ENCODE measurements at places on chromosomes 12 and 14.

GRCh38 chr12:86917121-86917520 lies 660.9 kb upstream of the MGAT4C start:
- no peak for DNase-seq

- no peak for DNase-seq
Measured at GRCh38 chr12:570921-571794, 92.1 kb downstream of the NINJ2 start.

- no peak for DNase-seq
Measured at GRCh38 chr12:51131745-51132521, 41.0 kb downstream of the TFCP2 start.

GRCh38 chr14:87233806-87234384 lies 759.1 kb downstream of the GALC start:
- DNase-seq: no peak

DNA sequence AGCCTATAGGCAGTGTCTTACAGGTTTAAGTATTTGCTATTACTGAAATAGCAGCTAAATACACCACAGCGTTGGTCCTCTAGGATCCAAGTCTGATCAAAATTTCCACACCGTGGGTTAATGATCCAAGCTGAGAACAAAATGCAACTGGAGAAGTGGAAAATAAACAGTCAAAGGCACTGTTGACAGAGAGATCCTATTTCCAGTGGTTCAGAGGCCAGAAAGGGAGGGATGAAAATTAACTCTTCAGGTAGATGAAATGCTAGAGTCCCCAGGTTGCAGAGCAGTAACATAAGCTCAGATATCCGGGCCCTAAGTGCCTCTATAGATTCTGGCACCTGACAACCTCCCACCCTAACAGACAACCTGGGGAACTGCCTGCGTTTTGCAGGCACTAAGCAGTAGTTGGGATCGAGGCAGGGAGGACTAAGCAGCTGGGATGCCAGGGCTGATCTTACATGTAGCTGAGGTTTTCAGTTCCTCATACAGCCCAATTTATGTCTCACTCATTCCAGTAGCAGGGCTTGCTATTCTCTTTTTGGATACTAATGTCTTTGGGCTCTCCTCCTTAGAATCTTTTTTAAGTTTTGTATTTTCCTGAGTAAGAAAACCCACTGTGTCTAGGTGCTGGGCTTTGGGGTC lies 42.7 kb upstream of the CRACR2A start:
- DNase-seq: peak; percentile 85

DNA sequence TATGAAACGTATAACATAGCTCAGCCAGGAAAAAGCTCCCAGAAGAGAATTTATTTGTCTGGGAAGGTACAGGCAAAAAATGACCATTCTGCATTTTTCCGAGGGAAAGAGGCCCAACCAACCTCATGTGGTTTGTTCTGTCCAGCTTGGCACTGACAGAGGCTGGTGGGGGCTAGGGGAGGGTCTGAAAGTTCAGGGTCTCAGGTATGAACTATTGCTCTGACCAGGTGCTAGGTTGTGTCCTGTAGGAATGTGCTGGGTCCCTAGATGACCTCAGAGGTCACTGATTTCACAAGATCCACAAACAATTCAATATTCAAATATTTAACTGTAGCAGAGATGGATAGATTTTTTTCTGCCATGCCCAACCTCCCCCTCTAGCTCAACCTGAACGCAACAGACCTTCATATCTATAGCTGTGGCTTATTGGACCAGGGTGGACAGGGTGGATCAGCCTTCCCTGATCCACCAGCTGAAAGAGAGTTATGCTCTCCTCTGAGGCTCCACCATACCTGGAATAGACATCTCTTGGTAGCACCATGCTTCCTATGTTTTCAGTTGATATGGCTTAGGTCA lies 32.9 kb upstream of the IFT81 start:
- no peak for DNase-seq

DNA sequence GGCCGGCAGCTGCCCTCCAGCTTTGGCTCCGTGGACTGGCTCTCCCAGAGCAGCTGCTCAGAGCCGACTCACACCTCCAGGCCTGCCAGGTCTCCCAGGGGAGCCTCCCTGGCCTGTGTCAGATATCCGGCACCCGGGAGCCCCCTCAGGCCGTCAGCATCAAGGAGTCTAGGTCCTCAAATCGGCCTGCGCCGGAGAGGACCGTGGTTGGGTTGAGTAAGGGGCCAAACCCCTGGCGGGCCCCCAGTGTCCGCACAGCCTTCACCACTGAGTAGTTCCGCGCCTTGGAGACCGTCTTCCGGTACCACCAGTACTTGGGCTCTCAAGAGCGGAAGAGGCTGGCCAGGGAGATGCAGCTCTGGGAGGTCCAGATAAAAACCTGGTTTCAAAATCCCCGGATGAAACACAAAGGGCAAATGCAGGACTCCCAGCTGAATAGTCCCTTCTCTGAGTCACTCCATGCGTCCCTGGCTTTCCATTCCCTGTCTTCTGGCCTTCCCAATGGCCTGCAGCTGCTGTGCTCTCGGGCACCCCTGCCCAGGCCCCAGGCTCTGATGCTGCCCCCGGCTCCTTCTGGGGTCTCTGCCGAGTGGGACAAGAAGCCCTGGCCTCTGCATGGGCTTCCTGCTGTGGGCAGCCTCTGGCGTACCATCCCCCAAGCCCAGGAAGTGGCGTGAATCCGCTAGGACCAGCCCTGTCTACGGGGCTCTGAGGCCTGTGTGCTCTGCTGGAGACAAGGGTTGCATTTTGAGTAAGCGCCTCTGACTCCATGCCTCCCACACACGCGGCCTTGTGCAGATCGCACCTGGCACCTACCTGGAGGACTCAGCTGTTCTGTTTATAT lies 245.1 kb upstream of the ATXN7L3B start:
- no peak for DNase-seq

DNA sequence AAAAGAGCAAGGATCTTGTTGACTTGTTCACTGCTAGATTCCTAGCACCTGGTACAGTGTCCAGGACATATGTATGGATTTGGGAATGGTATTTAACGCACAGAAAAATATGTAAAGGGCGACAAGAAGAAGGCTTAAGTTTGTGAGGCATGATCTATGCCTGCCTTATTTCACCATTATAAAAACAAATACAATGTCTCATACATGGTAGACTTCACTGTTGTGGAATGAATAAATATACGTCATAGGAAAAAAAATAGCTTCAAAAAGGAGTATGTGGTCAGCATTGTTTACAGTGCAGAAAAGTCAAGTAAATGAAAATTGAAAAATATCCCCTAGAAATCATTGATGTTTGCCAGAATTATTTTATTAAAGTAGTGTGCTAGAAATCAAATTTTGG lies 30.0 kb downstream of the HCFC2 start:
- DNase-seq: no peak

DNA sequence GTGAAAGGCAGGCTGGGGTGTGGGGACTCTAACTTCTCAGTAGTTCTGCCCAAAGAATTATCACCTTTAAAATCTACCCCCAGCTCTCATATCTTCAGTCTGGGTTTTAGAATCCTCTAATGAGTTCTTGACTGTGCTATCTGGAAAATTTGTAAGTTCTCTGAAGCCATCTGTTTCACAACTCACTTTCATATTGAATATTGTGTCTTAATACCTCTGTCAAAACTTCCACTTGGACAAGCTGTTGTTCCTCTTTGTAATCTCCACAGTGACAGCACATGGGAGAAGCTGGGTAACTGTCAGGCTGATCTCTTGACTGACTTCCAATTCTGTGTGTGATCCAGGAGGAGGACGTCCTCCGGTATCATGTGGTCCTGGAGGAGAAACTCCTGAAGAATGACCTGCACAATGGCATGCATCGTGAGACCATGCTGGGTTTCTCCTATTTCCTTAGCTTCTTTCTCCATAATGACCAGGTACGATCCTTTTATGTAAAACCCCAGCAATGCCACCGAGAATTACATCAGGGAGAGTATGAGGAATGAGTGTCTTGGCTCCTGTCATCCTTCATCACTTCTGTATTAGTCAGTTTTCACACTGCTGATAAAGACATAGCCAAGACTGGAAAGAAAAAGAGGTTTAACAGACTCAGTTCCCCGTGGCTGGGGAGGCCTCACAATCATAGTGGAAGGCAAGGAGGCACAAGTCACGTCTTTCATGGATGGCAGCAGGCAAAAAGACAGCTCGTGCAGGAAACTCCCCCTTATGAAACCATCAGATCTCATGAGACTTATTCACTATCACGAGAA lies 111.9 kb downstream of the STAB2 start:
- DNase-seq: no peak

DNA sequence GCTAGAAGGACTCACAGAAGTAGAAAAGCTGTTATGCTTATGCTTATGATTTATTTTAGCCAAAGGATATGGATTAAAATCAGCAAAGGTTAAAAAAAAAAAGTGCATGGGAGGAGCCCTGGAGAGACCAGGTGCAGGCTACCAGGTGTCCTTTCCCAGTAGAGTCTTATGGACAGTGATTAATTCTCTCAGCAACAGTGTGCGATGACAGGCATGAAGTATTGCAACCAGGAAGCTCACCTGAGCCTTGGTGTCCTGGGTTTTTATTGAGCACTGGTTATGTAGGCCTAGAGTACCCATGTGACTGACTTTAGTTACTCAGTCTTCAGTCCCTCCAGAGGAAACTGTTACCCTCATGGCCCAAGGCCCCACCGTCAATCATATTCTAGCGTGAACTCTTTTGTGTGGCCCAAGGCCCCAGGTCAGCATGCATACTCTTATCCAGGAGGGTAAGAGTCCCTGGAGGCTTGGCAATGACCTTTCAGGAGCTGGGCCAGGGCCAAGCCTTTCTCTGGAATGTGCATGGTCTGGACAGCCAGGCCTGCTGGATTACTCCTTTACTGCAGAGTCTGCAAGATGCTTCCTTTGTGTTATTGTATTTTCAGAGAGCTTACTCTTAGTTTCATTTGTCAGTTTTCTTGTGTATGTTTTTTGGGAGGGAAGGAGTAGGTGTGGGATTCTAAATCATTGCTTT lies 69.6 kb upstream of the RD3L start:
- no peak for DNase-seq

Data from NCI-H510A (cell line).